Lung (tissue), 17 donors: ENCODE measurements at places on chromosomes 7 and 10.

- no peak overlapping the region for H3K27ac ChIP-seq
- H3K27me3 ChIP-seq: no peaks in the 10 kb centered on the region
- no peak overlapping the region for H3K4me3 ChIP-seq
- H3K4me1 ChIP-seq: no peaks in the 10 kb centered on the region
Measured at GRCh38 chr10:34323192-34323591, 491.9 kb downstream of the PARD3 start.

DNA sequence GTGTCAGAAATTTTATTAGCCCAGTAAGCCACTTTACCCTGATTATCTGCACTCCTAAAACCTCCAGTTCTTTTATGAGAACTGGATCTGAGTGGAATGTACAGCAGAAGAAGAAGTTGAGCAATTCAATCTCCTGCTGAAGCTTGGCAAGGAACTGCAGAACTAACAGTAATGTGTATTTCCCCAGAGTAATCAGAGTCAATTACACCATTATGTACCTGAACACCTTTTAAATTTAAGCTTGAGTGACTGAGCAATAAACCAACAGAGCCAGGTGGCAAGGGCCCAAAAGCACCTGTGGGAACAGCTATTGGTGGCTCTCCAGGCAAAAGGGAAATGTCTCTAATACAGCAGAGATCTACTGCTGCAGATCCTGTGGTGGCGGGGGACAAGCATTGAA is 40.1 kb upstream of the AKR1C2 start:
- no peaks in the 10 kb centered on the region for H3K36me3 ChIP-seq
- no peaks in the 10 kb centered on the region for H3K4me1 ChIP-seq
- H3K27ac ChIP-seq: no peak overlapping the region
- no peaks in the 10 kb centered on the region for H3K27me3 ChIP-seq

GRCh38 chr10:85177767-85178166 is 849.4 kb downstream of the CCSER2 start:
- H3K4me1 ChIP-seq: no peaks in the 10 kb centered on the region
- H3K27me3 ChIP-seq: no peaks in the 10 kb centered on the region
- DNase-seq: peak; percentile 5
- no peaks in the 10 kb centered on the region for H3K36me3 ChIP-seq
- H3K4me3 ChIP-seq: no peak overlapping the region
- no peak overlapping the region for H3K27ac ChIP-seq

DNA sequence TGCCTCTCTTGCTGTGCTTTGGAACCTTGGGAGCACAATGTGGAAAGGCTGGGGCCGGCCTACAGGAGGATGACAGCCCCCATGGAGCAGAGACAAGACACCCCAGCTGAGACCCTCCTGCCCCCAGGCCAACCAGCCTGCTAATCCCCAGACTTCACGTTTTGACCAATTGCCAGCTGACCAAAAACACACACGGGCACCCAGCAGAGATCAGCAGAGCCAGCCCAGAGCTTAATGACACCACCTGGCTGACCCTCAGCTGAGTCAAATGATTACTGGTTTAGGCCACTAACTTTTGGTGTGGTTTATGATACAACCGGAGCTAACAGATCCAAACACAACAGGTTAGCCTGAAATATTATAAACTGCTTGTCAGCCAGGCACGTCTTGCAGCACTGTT is 111.2 kb upstream of the KIF5B start:
- no peak for DNase-seq
- H3K4me1 ChIP-seq: no peaks in the 10 kb centered on the region
- no peaks in the 10 kb centered on the region for H3K27me3 ChIP-seq
- H3K36me3 ChIP-seq: no peaks in the 10 kb centered on the region
- H3K27ac ChIP-seq: no peak overlapping the region

DNA sequence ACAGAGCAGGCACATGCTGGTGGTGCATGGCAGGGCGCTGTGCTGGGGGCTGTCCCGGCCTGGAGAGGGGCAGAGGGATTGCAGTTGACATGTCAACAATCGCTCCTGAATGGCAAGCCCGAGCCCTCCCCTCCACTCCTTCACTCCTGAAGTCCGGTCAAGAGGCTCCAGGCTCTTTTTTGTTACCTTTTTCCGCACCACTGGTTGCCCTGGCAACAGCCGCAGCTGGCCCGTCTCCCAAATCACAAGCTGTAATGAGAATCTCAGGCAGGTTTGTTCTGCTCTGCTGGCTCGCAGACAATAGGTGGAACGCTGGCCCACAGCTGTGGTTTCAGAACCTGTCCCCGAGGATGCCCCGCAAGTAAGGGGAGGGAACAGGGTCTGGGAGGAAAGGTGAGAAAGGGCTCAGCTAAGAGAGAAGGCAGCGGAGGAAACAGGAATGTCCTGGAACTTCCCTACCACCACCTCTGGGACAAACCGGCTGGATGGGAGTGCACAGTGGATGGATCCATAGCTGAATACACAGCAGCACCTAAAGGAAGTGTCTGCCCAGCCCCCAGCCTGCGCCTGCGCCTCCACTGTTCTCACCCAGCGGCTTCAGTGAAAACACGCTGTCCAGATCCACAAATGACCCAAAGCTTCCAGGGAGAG is 58.9 kb downstream of the CALML3 start:
- H3K27ac ChIP-seq: no peak overlapping the region
- no peaks in the 10 kb centered on the region for H3K27me3 ChIP-seq
- peak; percentile 80 for DNase-seq
- no peak overlapping the region for H3K4me3 ChIP-seq
- H3K36me3 ChIP-seq: no peaks in the 10 kb centered on the region

DNA sequence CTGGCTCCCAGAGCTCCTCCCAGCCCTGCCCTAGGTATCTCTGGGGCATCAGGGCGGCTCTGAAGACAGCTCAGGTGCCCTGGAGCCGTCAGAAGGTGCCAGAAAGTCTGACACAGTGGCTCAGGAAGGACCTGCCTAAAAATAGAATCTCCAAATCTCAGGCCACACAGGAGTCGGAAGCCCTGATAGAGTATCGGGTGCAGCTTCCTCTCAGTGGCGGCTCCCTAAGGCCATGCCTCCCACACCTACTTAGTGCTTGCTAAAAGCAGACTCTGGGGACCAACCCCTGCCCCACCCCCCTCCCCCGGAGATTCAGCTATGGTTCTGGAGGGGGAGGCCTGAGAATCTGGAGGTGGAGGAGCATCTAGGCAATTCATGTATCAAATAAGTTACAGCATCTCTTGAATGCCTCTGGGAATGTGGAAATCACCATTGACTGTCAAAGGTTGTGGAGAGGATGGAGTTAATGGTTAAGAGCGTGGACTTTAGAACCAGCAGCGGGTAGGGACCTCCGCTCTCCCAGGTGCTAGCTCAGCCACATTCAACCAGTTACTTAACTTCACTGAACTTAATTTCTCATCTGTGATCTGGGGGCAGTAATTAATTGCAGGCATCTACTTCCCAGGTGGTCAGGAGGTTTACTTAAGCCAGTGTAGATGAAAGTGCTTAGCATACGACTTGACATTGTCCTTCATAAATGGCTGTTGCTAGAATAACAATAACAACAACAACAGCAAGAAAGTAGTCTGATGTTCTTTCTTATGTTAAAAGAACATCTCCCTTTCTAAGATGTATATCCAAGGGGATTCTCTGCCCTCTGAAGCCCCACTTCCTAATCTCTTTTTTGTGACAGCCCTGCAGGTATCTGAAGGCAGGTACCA is 38.6 kb upstream of the MXI1 start:
- peaks cover 15% of the 10 kb centered on the region for H3K27me3 ChIP-seq
- no peak overlapping the region for H3K4me3 ChIP-seq
- no peak overlapping the region for H3K27ac ChIP-seq
- H3K4me1 ChIP-seq: peaks cover 9% of the 10 kb centered on the region

DNA sequence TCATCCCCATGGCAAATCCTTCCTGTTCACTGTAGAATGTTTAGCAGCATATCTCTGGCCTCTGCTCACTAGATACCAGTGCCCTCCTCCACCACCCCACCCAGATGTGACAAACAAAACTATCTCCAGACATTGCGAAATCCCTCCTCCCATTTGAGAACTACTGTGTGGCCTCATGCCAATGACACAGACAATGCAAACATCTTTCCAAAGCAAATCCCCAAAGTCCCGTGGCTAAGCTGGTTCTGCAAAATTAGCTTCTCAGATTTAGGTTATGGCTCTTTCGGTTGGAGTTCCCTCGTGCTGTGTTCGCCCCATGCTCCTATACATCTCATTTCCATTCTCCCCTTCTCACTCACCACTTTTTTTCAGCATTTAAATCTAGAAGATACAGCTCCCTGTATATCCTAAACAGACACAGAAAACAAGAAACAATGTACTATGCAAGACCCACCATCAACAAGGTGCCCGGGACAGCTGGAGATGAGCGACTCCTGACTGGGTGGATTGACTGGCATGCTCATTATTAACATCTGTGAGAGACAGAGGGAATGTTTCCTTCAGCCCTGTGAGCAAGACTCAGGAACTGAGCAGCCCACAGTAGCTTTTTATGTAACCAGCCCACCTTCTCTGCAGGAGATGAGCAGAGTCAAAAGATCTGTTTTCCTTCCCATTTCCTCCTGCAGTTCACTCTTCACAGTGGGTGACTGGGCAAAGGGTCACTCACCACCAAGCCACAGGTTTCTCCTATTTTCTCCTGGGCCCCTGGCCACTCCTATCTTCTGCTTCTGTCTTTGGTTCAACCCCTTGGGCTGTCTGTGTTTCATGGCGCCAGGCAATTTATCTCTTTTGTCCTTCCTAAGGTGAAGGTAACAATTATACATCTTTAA is 225.7 kb upstream of the AOAH start:
- peak; percentile 66 for DNase-seq
- no peak overlapping the region for H3K27ac ChIP-seq
- H3K4me3 ChIP-seq: no peak overlapping the region
- H3K4me1 ChIP-seq: peaks cover 6% of the 10 kb centered on the region
- no peaks in the 10 kb centered on the region for H3K36me3 ChIP-seq
- no peaks in the 10 kb centered on the region for H3K27me3 ChIP-seq

DNA sequence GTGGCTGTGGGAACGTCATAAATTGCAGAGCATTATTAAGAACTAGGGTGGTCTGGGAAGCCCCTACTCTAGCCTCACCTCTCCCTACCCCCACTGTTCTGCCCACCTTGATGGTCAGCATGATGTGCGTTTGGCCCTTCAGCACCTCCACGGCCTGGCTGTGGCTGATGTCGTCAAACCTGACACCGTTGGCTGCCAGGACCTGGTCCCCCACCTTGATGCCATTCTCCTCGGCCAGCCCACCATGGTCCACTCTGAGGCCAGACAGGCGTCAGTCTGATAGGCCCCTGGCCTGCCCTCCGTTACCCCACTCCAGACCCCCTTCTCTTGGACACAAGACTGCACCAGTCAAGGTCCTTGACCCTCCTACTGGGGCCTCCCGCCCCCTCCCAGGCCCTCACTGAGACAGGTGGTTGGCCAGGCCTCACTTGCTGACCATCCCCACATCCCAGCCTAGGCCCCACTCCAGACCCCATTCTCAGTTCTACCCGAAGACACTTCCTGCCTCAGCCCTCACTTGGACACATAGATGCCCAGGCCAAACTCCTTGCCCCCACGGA is 9.2 kb downstream of the PDZD7 start:
- no peak overlapping the region for H3K4me3 ChIP-seq
- H3K27ac ChIP-seq: no peak overlapping the region
- DNase-seq: no peak
- no peaks in the 10 kb centered on the region for H3K4me1 ChIP-seq

- peak overlapping the region; percentile 88 for H3K27ac ChIP-seq
- H3K4me1 ChIP-seq: peaks cover 18% of the 10 kb centered on the region
- no peaks in the 10 kb centered on the region for H3K27me3 ChIP-seq
- H3K36me3 ChIP-seq: no peaks in the 10 kb centered on the region
- peak; percentile 67 for DNase-seq
Measured at GRCh38 chr10:79093658-79094411, 25.1 kb downstream of the ZMIZ1 start.

GRCh38 chr7:142196066-142196840 is 61.6 kb downstream of the PRSS58 start:
- no peaks in the 10 kb centered on the region for H3K4me1 ChIP-seq
- H3K27me3 ChIP-seq: no peaks in the 10 kb centered on the region
- H3K27ac ChIP-seq: no peak overlapping the region
- no peak overlapping the region for H3K4me3 ChIP-seq

DNA sequence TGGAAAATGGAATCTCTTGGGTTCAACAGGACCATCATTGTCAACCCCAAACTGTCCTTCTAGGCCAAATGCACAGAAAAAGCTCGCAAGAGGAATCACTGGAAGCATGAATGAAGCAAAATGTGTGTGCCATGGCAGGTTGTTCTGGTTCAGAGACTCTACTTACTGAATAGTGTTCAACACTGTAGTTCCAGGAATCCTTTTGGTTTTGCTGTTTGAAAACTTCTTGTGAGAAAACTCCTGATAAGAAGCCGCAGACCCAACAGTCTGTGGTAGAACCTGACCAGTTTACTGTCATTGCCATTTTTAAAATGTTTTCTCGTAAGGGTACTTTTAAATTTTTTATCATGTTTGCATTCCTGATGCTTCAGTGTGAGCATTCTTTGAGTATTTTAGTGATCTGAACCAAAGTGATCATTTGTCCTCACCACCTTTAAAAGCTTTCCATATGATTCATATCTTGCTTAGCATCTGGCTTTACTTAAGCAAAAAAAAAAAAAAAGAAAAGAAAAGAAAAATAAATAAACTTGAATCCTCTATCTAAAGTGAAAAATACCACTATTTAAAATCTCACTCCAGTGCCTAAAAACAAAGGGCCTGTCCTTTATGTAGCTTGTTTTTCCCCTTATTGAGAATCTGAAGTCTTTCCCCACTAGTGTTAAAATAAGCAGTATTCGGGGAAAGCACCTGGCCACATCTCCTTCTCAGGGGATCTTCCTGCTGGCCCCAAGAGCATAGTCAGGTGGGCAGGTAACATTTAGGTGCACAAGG is 92.4 kb downstream of the WNT2 start:
- no peaks in the 10 kb centered on the region for H3K4me1 ChIP-seq
- DNase-seq: no peak
- H3K27ac ChIP-seq: no peak overlapping the region
- H3K27me3 ChIP-seq: no peaks in the 10 kb centered on the region
- no peak overlapping the region for H3K4me3 ChIP-seq

- no peaks in the 10 kb centered on the region for H3K27me3 ChIP-seq
- H3K4me1 ChIP-seq: no peaks in the 10 kb centered on the region
- H3K4me3 ChIP-seq: no peak overlapping the region
Measured at GRCh38 chr10:22314852-22315251, 1.3 kb upstream of the COMMD3 start.

- H3K4me1 ChIP-seq: no peaks in the 10 kb centered on the region
- H3K4me3 ChIP-seq: no peak overlapping the region
- H3K27me3 ChIP-seq: no peaks in the 10 kb centered on the region
- H3K36me3 ChIP-seq: no peaks in the 10 kb centered on the region
Measured at GRCh38 chr7:125563557-125563956, 633.9 kb upstream of the POT1 start.

DNA sequence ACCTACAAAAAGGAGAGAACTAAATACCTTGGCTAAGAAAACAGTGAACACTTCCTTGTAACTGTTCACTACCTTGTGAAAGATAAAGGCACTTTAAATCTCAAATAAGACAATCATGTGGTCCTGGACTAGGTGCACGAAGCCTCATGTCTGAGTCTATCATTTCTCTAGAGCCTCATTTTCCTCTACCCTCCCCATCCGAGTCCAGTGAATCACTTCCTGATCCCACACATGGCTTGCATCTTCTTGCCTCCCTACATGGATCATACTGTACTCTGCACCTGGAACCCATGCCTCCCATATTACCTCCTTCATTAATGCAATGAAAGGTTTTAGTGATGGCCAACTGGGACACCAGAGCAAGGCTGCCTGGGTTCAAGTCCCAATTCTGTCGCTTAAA is 34.5 kb downstream of the SNX10 start:
- no peak for DNase-seq
- H3K4me1 ChIP-seq: no peaks in the 10 kb centered on the region
- H3K27ac ChIP-seq: no peak overlapping the region
- H3K27me3 ChIP-seq: no peaks in the 10 kb centered on the region
- no peaks in the 10 kb centered on the region for H3K36me3 ChIP-seq
- H3K4me3 ChIP-seq: no peak overlapping the region
